Stimulated activated CD4-positive, alpha-beta T cell treated with anti-CD3 and anti-CD28 coated beads, Interleukin-12 subunit alpha, Interleukin-12 subunit beta, amount 100 ng/mL, for 48 hours (primary cell): ENCODE measurements at places on chromosomes 1 and 21.
A peak's percentile ranks its signal among the peaks of the same experiment; 100 is the strongest.

GRCh38 chr1:185788386-185788785, 54.2 kb downstream of the HMCN1 start:
- no peak for DNase-seq

- DNase-seq: no peak
Measured at GRCh38 chr21:17576080-17576835, 36.4 kb downstream of the BTG3 start.

DNA sequence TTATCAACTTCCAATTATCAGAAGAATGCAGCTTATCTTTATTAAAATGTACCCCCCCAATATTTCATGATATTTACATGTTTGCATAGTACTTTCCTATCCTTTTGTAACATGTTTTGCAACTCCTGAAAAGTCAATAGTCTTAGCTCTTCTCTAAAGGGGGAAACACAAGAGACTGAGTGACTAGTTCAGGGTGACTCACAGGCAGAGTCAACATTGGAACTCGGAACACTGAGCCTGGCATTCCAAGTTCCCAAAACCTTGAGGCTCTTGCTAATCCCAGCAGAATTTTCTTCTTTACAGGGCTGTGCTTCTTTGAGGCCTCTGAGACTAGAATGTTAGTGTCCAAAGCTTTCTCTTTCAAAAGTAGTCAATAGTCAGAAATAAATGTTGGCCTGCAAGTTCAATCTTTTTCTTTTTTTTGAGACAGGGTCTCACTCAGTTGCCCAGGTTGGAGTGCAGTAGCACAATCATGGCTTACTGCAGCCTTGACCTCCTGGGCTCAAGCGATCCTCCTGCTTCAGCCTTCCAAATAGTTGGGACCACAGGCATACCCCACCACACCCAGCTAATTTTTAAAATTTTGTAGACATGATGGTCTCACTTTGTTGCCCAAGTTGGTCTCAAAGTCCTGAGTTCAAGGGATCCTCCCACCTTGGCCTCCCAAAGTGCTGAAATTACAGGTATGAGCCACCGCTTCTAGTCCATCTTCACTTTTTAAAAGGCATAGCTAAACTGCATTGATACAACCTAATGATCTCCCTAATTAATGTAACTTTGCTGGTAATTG, 37.5 kb downstream of the ZNF281 start:
- DNase-seq: no peak

DNA sequence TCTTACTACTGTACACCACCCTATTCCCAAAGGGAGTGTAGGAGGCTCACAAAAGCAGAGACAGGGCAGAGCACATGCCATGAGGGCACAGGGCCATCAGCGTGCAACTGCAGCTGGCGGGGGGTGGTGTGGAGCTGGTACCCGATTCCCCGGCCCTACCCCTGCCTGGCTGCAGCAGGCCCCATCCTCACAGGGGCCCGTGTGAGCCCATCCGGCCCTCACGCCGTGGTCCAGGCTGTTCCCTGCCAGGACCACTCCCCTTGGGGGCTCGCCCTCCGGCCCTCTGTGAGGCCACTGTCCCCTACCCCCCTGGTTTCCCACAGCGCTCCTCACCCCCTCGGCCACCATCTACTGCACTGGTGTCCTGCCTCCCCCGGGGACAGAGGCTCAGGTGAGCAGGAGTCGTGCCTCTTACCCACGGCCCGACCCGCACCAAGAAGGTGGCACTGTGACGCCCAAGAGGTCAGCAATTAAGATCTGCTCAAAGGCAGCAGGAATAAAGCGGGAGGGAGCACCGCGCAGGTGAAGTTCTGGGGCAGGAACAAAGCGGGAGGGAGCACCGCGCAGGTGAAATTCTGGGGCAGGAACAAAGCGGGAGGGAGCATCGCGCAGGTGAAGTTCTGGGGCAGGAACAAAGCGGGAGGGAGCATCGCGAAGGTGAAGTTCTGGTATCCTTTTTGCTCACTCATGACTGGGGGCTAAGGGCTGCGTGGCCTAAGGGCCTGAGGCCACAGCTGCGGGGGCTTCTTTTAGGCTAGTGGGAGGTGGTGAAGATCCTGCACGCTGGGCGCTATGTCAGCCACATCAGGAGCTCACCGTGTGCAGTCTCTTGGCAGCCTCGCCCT, 3.9 kb downstream of the POFUT2 start:
- DNase-seq: no peak

GRCh38 chr1:91557039-91557690, 56.5 kb downstream of the CDC7 start:
- no peak for DNase-seq

GRCh38 chr1:181110013-181110412, 21.5 kb downstream of the IER5 start:
- DNase-seq: no peak

DNA sequence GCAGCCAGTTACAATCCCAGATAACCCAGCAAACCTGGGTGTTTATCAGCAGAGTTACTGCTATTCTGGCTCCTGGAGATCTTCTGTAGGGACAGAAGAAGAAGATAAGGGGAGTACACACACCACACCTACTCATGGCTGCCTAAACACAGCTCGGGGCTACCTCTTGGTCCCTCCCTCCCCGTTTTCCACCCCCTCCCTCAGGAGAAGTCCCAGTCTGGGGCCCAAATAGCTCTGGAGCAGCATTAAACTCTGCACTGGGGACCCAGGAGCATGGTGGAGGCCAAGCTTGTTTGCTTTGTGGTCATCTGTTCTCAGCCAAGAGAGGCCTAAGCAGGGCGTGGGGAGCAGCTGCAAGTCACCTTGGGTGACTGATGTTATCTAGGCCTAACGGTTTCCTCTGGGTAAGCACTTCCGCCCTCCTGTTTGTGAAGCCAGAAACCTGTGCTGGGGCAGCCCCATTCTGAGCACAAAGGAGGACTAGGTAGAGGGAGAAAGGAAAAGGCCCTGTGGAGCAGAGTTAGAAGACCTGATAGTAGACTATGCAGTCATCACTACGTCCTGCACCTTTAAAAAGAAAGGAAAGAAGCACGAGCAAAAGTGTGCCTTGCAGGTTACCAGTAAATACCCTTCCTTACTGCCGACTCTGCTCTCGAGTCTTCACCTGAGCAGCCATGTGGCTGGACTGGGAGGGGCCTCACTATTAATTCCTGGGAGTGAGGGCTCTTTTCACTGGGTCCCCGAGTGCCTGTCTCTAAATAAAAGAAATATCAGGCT, 2.0 kb upstream of the RCSD1 start:
- DNase-seq: peak; percentile 66

GRCh38 chr1:48291421-48291820, 68.9 kb downstream of the SLC5A9 start:
- no peak for DNase-seq

- DNase-seq: no peak
Measured at GRCh38 chr1:67335411-67335810, 27.7 kb downstream of the IL12RB2 start.

DNA sequence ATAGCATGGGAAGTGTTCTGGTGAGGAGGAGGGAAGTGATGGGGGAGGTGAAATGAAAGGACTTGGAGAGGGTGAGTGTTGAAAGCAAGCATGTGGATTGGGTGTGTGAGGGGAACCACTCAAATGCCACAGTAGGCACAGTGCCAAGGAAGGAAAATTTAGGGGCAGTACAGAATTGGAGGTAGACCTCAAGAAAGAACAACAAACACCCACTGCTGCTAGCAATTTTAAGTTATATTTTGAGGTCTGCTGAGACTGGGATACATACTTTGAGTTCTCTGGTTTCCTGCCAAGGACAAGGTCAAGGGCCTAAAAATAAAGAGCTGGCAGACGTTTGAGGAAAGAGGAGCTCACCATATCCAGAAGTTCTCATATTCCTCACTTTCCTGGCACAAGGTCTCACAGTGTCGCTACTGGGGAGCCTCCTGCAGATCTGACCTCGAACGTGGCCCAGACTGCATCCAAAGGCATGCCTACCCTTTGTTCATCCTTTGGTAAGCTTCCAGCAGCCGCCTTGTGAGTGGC, 104.0 kb downstream of the BRINP2 start:
- no peak for DNase-seq

GRCh38 chr1:155744711-155745283, 55.9 kb downstream of the DAP3 start:
- DNase-seq: no peak

- no peak for DNase-seq
Measured at GRCh38 chr1:59689730-59690129, 125.0 kb upstream of the HOOK1 start.

GRCh38 chr21:42025376-42026081, 15.4 kb upstream of the ZBTB21 start:
- DNase-seq: no peak
